ENCODE measurements at places on chromosomes 7 and 10. TPM values are rescaled to one million over a fixed set of nuclear protein-coding genes. Genes with fewer than 3 reads are reported as not detected.

Gene LAMB4
- 268 TPM for total RNA-seq

Gene CTAGE15
- total RNA-seq: 0.30 TPM

DNA sequence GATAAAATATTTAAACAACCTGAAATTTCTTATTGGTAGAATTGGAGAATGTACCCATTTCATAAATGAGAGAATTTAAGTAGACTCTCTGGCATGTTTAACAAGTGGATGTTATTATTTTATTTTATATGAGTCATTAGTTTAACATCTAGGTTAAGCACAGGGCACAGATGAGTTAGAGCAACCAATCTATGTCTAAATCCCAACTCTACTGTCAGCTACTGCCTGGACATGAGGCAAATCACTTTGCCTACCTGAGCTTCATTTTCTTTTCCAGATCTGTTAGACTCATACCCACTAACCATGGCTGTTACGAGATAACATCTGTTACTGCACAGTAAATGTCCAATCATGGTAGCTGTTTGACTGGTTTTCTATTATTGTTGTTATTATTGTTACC is 251.1 kb downstream of the INHBA start:
- no peaks in the 10 kb centered on the region for H3K4me1 ChIP-seq
- no peak for DNase-seq
- no peak overlapping the region for H3K4me3 ChIP-seq
- no peak overlapping the region for H3K27ac ChIP-seq

- H3K4me1 ChIP-seq: peaks cover 5% of the 10 kb centered on the region
- no peak for DNase-seq
- no peak overlapping the region for H3K27ac ChIP-seq
- H3K4me3 ChIP-seq: no peak overlapping the region
Measured at GRCh38 chr10:49299816-49300139, 808 bp downstream of the C10orf71 start.

- H3K36me3 ChIP-seq: no peaks in the 10 kb centered on the region
- H3K4me3 ChIP-seq: no peak overlapping the region
- no peak for DNase-seq
- H3K27ac ChIP-seq: peak overlapping the region; percentile 57
Measured at GRCh38 chr7:99098824-99099498, 44.9 kb downstream of the SMURF1 start.

DNA sequence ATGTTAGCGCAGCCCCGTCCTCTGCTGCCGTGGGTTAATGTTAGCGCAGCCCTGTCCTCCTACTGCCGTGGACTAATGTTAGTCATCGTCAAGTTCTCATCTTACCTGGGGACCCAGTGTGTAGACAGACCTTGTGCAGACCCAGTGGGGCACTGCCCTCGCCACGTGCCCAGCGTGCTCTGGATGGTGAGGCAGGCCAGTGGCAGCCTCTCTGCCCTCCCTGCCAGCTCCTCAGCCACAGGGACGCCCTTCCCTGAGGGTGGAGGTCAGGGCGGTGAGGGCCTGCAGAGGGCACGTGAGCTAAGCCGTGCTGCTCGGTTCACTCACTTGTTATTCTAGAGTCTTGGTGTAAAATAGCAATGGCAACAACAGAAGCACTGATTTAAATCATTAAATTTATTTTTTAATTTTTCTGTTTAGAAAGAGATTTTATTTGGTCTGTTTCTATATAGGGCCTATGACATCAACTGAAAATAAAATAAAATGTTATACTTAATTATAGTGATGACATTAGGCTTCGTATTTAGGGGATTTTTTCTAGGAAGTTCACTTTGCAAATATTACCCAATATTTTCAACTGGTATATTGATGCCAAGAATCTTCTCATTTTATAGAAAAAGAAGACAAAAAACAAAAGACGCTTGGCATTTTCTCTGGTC is 48.4 kb downstream of the NKX6-2 start:
- H3K36me3 ChIP-seq: peaks cover 28% of the 10 kb centered on the region
- H3K4me1 ChIP-seq: no peaks in the 10 kb centered on the region
- H3K27me3 ChIP-seq: no peaks in the 10 kb centered on the region
- no peak overlapping the region for H3K27ac ChIP-seq
- no peak for DNase-seq
- H3K4me3 ChIP-seq: no peak overlapping the region

Gene ODAD2
- not detected for total RNA-seq

- H3K27me3 ChIP-seq: no peaks in the 10 kb centered on the region
- no peak for DNase-seq
- no peak overlapping the region for H3K4me3 ChIP-seq
- H3K27ac ChIP-seq: no peak overlapping the region
- peaks cover 39% of the 10 kb centered on the region for H3K36me3 ChIP-seq
Measured at GRCh38 chr10:49518982-49519578, 19.8 kb downstream of the ERCC6 start.

Gene FAM25A
- 699 TPM for total RNA-seq

GRCh38 chr7:31940167-31940566 is 130.0 kb downstream of the PDE1C start:
- no peaks in the 10 kb centered on the region for H3K4me1 ChIP-seq
- no peaks in the 10 kb centered on the region for H3K36me3 ChIP-seq
- no peak for DNase-seq
- H3K4me3 ChIP-seq: no peak overlapping the region

DNA sequence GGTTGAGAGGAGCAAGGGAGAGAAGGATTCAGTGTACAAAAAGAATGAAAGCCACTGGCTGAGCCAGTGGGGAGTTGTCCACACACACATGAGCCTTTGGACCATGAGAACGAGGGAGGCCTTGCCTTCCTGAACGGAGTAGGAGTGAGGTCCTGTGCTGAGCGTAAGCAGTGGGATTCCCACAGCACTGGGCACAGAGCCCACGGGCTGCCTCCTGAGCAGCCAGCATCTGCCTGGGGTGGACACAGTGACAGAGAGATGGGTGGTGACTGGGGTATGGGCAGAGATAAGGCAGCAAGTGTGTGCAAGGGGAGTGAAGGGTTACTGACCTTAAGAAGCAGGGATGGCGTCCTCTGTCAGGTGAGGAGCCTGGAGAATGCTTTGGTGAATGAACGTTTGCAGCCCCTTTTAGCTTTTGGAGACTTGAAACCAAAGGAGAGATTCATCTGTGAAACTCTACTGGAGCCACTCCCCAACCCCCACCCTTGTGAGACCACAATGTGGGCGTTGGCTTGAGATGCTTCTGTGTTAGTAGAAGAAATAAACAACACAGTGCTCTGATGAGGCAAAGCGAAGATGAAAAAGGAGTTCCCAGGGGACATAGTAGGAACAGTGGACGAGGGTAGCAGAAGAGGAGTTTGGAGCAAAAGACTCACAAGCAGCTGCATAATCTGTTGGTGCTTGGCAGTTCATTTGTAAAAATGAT is 56.5 kb downstream of the FIGNL1 start:
- no peak overlapping the region for H3K4me3 ChIP-seq
- H3K4me1 ChIP-seq: no peaks in the 10 kb centered on the region
- DNase-seq: no peak
- no peaks in the 10 kb centered on the region for H3K36me3 ChIP-seq
- H3K27me3 ChIP-seq: peaks cover 6% of the 10 kb centered on the region
- no peak overlapping the region for H3K27ac ChIP-seq

GRCh38 chr7:127652333-127653248 is 597 bp downstream of the SND1 start:
- peak overlapping the region; percentile 91 for H3K27ac ChIP-seq
- no peaks in the 10 kb centered on the region for H3K27me3 ChIP-seq
- DNase-seq: no peak

Gene SFTPA2
- not detected for total RNA-seq

DNA sequence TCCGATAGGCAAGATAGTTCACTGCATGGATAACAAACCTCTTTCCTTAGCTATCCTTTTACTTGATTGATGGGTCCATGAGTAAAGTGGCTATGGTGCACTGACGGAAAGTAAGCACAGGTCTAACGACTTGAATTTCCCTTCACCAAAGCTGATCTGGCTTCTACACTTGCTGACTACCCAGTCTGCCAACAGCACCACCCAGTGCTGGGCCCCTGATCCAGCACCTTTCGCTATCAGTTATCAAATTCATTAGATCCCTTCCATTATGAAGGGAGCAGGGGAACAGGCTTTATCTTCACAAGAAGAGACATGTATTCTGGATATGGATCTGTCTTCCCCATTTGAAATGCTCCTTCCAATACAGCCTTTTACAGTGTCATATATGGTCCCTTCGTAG is 855.9 kb downstream of the GRID1 start:
- no peaks in the 10 kb centered on the region for H3K4me1 ChIP-seq
- no peak for DNase-seq
- no peaks in the 10 kb centered on the region for H3K27me3 ChIP-seq
- no peak overlapping the region for H3K4me3 ChIP-seq

DNA sequence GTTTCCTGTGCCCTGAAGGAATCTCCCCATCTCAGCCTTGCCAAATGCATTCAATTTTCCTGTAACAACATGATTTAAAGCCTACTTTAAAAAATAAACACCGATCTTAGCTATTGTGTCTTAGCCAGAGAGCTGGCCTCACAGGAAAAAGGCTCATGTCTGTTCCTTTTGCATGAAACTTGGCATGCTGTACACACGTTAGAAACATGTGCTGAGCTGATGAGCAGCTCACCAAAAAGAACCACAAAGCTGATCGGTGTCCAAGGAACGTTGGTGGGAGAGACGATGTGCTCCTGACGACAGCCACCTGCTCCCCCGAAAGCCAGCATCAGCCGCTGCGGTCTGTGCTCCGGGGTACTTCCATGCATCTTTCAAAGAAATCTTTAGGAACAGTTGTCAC is 135.9 kb downstream of the ADARB2 start:
- peaks cover 10% of the 10 kb centered on the region for H3K4me1 ChIP-seq
- peaks cover 5% of the 10 kb centered on the region for H3K27me3 ChIP-seq
- peak overlapping the region; percentile 29 for H3K27ac ChIP-seq

Gene MNX1
- total RNA-seq: not detected

GRCh38 chr7:51067757-51068156 is 248.9 kb downstream of the COBL start:
- H3K36me3 ChIP-seq: no peaks in the 10 kb centered on the region
- DNase-seq: no peak
- H3K4me3 ChIP-seq: no peak overlapping the region
- no peak overlapping the region for H3K27ac ChIP-seq
- H3K4me1 ChIP-seq: peaks cover 14% of the 10 kb centered on the region

- no peaks in the 10 kb centered on the region for H3K27me3 ChIP-seq
- peak overlapping the region; percentile 76 for H3K4me3 ChIP-seq
- no peak overlapping the region for H3K27ac ChIP-seq
- H3K36me3 ChIP-seq: peaks cover 23% of the 10 kb centered on the region
Measured at GRCh38 chr10:112182784-112183328, 709 bp downstream of the GPAM start.

- H3K27me3 ChIP-seq: no peaks in the 10 kb centered on the region
- peaks cover 7% of the 10 kb centered on the region for H3K4me1 ChIP-seq
- DNase-seq: no peak
Measured at GRCh38 chr10:51384971-51385370, 310.7 kb downstream of the PRKG1 start.

- H3K4me3 ChIP-seq: no peak overlapping the region
- peaks cover 10% of the 10 kb centered on the region for H3K4me1 ChIP-seq
- no peak overlapping the region for H3K27ac ChIP-seq
- H3K36me3 ChIP-seq: no peaks in the 10 kb centered on the region
- H3K27me3 ChIP-seq: peaks cover 18% of the 10 kb centered on the region
- DNase-seq: no peak
Measured at GRCh38 chr7:101632641-101633040, 3.5 kb upstream of the MYL10 start.

Gene CEP55
- 3.3 TPM for total RNA-seq

DNA sequence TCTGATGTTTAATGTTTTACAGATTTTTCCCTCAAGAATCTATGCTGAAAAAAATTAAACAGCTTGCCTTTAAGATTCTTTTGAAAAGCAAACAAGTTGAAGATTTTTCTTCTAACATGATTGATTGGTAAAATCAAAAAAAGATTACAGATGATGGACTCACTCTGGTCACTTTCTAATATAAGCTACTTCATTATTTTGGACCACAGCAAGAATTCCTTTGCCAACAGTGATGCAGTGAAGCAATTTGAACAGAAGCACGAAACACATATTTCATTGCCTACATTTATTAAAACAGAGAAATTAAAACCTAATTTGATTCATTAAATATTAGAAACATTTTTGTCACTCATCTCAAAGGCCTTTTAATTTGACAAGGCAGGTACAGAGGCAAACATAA is 82.1 kb upstream of the SGCE start:
- H3K36me3 ChIP-seq: no peaks in the 10 kb centered on the region
- no peaks in the 10 kb centered on the region for H3K27me3 ChIP-seq
- no peak overlapping the region for H3K27ac ChIP-seq
- H3K4me3 ChIP-seq: no peak overlapping the region
- no peak for DNase-seq
- no peaks in the 10 kb centered on the region for H3K4me1 ChIP-seq

DNA sequence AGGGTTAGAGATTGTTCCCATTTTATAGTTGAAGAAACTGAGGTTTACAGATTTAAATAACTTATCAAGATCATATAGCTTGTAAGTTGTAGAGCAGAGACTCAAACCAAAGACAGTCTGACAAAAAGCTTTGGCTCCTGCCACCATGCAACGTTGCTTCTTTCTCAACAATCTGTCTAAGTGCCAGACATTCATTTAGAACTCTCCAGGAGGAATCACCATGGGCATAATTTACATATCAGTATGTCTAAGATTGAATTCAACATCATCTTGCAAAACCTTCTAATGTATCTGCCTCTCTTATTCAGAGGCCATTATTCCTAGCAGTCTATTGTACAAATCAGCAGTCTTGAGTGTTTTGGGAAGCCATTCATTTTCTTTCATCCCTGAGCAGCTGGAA is 163.5 kb upstream of the PLXDC2 start:
- H3K36me3 ChIP-seq: no peaks in the 10 kb centered on the region
- no peak overlapping the region for H3K4me3 ChIP-seq
- H3K27me3 ChIP-seq: no peaks in the 10 kb centered on the region
- no peak overlapping the region for H3K27ac ChIP-seq
- no peak for DNase-seq

GRCh38 chr10:69501657-69502056 is 50.4 kb downstream of the TSPAN15 start:
- no peak overlapping the region for H3K27ac ChIP-seq
- no peaks in the 10 kb centered on the region for H3K36me3 ChIP-seq
- no peak for DNase-seq

Gene AGAP3
- total RNA-seq: 139 TPM

DNA sequence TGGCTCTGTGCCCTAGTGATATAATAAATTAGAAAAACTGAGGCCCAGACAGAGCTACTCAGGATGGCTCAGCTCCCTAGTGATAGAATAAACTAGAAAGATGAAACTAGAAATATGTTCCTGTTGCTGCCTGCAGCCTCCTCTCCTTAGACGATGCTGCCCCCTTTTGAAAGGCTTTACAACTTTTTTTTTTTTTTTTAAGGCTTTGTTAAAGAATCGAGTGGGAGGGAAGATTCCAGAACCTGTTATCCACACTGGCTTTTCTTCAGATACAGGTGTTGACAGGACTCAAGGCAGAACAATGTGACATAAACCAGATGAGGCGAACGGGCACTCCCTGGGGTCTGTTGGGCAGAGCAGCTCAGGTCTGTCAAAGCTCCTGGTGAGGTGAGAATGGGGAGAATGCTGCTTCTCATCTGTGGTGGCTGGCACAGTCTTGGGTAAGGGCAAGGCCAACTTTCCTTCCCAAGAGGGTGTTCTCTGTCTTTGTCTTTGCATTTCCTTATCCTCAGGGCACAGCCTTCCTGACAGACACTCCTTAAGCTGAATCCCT is 175.1 kb downstream of the COBL start:
- H3K4me1 ChIP-seq: peaks cover 37% of the 10 kb centered on the region

Gene GALNT17
- 4.7 TPM for total RNA-seq

Data from suprapubic skin (tissue), 4 donors.